Glomerular endothelial cell (primary cell): ENCODE measurements at places on chromosomes 2 and 18.

DNA sequence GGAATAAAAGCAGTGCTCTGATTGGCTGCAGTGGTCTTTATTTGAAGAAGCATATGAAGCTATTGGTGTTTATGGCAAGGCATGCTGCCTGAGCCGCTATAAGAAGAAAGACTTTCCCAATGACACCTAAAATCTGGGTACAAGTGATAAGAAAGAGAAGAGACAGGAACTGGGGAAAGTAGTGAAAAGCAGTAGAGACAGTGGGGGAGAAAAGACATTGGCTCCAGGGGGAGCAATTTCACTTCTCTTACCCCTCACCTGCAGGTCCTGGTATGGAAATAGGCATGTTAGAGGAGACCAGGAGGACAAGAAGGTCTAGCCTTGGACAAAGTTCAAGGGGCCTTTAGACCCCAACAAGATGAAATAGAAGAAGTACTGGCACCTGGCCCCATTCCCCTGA, 47.1 kb downstream of the PLCL1 start:
- DNase-seq: no peak

- DNase-seq: no peak
Measured at GRCh38 chr2:121450301-121450700, 80.4 kb upstream of the RNU4ATAC start.

- no peak for DNase-seq
Measured at GRCh38 chr2:96877042-96877451, 7.2 kb upstream of the SEMA4C start.

DNA sequence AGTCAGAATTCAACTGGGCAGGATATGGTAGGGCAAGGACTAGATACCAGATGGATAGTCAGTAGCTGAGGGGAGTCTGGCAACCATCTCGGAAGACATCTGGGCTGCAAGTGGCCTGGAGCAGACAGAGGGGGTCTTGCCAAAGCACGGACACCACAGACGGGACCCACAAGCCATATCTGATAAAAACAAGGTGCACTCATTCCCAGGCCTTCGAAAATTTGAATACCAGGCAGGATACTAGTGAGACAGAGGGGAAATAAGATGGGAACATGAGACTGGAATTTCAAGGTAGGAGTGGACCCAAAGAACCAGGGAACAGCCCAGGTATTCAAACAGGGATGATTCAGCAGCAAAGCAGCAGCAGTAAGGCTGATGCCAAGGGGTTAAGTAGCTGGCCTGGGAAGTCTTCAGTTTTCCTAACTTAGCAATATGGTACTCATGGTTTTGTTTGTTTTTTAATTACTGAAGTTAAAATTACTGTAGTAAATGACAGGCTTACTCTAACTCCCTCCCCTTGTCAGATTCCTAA, 144.9 kb upstream of the NCKAP5 start:
- DNase-seq: no peak

DNA sequence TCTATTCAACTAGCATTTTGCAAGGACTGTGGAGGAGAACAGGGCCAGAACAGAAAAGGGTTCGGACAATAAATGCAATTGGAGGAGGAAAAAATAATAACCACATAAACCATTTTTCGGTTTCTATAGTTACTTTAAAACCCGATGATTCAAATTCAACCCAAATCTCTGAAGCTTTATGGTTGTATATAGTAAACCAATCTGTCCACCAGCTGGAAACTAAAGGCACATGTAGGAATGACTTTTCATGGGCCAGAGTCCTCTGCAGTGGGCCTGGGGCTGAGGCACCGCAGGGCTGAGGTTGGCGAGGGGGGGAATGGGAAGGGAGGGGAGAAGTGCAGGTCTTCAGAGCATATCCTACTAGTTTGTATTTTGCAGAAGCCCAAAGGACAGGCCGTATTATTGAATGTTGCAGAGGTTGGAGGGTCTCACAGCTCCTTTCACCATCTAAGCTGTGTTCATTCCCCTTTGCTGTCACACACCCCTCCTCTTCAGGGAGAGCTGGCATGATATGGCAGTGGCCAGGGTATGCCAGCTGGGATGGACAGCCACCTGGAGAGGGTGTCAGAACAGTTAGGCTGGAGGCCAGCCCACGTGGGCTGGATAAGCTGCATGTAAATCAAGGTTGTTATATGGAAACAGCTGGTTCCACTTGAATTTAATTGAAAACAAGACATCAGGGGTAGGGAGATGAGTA, 267.1 kb downstream of the PRKCE start:
- no peak for DNase-seq

DNA sequence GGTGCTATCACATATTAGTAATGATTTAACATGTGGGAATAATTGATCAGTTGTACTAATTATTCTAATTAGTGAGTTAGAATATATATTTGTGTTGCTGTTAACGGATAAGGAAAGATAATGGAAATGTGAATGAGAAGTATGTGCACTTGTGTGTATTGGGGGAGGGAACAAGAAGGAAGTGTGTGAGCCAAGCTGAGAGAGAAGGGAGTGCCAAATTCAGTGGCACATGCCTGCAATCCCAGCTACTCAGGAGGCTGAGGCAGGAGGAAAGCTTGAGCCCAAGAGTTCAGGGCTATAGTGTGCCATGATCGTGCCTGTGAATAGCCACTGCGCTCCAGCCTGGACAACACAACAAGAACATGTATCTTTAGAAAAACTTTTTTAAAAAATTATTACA, 9.3 kb downstream of the BARD1 start:
- no peak for DNase-seq

DNA sequence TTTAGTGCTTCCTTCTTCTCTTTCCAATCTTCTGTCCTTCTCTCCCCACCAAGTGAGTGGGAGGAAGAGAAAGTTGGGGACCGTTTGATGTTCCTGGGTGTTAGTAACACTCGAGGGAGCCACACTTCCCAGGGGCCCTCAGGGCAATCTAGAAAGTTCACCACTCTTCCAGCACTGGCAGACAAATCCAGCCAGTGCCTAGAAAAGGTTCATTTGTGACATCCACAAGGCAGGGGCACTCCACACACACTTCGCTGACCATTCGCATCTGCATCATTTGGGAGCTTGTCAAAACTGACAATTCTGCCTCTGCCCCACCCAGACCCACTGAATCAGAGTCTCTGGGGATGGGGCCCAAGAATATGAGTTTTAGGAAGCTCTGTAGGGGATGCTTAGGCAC, 86.8 kb upstream of the ST3GAL5 start:
- no peak for DNase-seq

DNA sequence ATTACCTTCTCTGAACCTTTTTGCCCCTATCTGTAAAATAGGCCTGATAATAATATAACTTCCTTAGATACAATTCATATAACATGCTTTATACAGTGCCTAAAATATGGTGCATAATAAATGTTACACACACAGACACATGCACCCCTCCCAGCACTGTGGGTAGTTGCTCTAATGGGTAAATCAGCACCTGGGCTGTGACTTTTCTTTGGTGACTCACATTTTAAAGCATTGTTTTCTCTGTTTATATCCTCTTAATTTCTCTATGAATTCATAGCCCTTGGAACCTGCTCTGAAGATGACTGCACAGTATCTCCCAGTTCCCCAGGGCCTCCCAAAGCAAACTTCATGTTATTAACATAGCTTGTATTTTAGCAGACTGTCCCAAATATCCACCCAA, 248.2 kb upstream of the TNP1 start:
- no peak for DNase-seq

DNA sequence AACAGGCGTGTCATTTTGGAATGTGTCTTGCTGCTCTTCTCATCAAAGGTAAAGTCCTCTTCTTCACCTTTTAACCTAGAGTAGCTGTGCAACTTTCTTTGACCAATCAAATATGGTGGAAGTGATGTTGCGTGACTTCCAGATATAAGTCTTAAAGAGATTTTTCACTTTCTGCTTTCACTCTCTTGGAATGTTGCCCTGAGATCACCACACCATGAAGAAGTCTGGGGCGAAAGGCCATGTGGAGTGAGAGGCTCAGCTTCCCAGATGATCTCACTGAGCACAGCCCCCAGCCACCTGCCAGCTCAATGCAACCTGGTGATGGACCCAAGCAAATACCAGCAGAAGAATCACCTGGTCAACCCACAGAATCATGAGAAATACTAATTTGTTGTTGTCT, 7.1 kb upstream of the GALNT3 start:
- DNase-seq: no peak

GRCh38 chr2:147236601-147237000, 608.2 kb upstream of the ACVR2A start:
- no peak for DNase-seq

- DNase-seq: no peak
Measured at GRCh38 chr2:124343827-124344498, 318.9 kb downstream of the CNTNAP5 start.

- DNase-seq: no peak
Measured at GRCh38 chr2:134873152-134873551, 34.7 kb downstream of the ACMSD start.

DNA sequence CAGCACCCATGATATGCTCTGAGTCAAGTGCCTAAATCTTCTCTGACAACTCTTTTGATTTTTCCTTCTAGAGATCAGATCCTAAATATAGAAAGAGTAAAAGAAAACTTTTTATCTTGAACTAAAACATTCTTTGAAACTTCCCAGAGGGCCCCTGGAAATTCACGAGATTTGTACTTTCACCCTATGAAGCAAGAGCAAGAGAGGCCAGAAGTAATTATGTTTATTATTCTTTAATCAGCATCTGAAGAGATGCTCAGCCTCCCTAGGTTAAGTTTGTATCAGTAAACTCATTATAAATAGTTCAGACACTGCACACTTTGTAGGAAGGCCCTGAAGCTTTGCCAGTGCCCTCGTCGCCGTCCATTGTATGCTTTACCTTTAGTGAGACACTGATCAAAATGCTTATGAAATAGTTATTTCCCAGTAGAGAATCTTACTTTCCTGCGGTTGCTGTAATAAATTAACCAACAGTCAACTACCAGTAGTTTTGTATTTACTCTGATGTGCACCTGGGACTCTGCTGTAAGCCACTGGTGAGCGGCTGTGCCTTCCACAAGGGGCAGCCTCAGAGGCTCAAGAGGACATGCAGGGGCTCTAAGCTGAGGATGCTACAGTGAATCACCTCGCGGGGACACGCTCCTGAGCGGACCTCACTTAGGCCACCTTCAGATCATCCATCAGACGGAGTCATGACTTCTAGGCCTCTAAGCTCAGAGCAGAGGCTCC, 71.9 kb downstream of the BIN1 start:
- no peak for DNase-seq

GRCh38 chr2:75431276-75431675, 129.5 kb downstream of the EVA1A start:
- DNase-seq: no peak

DNA sequence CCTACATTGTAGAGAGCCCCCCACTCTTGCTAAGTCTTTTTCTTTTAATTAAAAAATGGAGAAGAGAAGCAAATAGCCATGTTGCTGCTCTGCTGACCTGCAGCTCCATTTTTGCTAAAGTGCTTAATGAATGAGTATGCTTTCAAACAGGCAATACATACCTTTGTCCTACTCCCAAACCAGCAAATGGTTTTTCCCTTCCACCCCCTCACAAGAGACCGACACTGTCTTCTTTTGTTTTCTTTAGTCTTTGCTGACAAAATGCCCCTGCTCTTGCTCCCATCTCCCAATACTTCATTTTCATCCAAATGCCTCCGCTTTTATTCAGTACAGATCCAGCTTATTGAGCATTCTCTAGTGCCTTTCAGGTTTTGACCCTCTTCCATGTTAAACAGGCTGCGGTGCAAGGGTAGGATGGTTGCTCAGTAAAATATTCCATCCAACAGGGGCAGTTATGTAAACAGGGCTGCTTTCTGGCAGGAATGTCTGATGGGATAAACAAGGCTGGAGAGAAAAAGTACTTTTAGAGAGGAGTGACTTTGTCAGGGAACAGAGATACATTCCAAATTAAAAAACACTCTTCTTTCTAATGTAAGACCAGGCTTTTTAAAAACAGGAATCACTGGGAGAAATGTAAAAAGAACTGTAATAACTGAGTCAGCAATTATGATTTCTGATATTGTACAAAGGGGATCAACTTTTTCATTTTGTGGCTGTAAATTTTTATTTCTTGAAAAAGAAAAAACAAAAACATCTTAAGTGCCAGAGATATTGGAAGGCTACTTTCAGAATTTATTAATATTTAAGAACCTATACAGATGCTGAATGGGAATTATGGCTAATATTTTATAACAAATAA, 136.8 kb downstream of the MEP1B start:
- no peak for DNase-seq

DNA sequence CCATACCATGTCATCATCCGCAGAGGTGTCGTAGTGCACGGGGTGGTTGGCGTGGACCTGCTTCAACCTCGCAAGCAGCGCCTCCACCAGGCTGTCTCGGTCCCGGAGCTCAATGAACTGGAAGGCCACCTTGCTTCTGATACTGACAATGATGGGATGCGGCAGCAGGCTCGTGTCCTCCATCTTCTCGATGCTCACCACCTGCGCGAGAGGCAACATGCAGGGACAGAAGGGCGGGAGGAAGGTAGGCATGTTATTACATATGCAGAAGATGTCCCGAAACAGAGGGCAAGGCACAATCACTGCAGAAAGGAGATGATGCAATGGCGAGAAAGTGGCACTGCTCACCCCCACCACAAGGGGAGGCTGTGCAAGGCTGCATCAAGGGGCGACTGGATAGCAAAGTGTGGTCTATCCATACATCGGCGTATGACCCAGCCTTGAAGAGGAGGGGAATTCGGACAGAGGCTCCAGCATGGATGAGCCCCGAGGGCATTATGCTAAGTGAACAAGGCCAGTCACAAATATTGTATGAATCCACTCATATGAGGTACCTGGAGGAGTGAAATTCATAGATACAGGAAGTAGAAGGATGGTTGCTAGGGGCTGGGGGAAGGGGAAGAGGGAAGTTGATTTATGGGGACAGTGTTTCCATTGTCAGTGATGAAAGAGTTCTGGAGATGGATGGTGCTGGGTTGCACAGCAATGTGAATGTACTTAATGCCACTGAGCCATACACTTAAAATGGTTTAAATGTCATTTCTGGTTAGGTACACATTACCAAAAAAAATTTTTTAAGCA, 36.6 kb downstream of the RPL31 start:
- DNase-seq: no peak

DNA sequence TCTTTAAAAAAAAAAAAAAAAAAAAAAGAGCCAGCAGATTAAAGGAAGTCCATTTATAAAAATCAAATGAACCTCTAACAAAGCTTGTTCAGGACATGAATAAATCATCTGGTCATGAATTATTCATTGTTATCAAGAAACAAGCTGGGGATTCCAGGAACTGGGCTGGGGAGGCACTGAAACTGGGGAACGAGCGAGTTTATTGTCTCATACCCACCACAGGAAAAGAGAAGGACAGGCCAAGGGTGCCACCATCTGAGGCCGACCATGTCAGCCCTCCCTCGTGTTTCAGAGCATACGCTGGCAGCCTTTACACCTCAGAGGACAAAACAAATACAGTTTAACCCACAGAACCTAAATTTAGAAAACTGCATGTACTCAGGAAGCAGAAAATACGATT, 164.2 kb downstream of the VWC2L start:
- no peak for DNase-seq

- no peak for DNase-seq
Measured at GRCh38 chr2:45637440-45637839, 14.0 kb upstream of the PRKCE start.

GRCh38 chr2:172931256-172931894, 144.3 kb upstream of the MAP3K20 start:
- DNase-seq: peak; percentile 41

GRCh38 chr2:149562324-149562723, 25.3 kb downstream of the MMADHC start:
- DNase-seq: no peak

GRCh38 chr2:204931562-204931961, 386.3 kb downstream of the PARD3B start:
- no peak for DNase-seq

- no peak for DNase-seq
Measured at GRCh38 chr2:137321566-137321965, 556.2 kb downstream of the THSD7B start.

- no peak for DNase-seq
Measured at GRCh38 chr2:9474361-9475057, at the start of gene IAH1. IAH1 (plus strand) TSS chr2:9474551; CDS start chr2:9474567, 16 bp downstream.

- no peak for DNase-seq
Measured at GRCh38 chr18:43108882-43109281, 6.6 kb downstream of the RIT2 start.
